Hematopoietic multipotent progenitor cell treated with erythropoietin and hydrocortisone succinate and interleukin-3 and kit ligand, for 4 days (in vitro differentiated cells): ENCODE measurements at places on chromosomes 12 and 14.

DNA sequence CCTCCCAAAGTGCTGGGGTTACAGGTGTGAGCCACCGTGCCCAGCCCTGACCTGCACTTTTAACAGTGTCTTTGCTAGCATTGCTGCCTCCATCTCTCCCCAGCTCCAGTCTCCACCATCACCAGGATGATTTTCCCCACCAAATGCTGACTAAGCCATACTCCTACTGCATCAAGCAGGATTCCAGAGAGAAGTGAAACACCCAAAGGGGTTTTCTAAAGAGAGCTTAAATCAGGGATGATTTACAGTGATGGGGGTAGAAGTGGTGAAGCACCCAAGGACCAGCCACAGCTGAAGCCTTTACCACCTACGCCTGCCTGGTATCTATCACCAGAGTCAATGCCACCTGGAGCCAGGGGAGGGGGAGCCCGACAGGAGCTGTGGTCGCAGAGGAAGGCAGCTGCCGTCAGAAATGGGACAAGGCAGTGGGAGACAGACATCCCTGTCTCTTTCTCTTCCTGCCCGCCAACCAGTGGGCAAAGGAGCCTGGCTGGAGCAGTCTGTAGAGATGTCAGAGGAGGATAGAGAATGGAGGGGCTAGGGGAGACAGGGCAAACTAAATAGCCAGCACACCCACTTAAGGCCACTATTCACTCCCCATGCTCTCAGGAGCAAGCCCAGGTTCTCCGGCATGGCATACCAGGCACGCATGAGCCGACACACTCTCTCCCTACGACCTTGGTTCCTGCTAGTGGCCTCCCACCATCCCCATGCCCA, 22.4 kb upstream of the CD9 start:
- no peak for DNase-seq

- peak; percentile 20 for DNase-seq
Measured at GRCh38 chr14:33449268-33449667, 501.6 kb downstream of the EGLN3 start.

GRCh38 chr12:5965950-5966383, 20.9 kb upstream of the ANO2 start:
- peak; percentile 80 for DNase-seq

DNA sequence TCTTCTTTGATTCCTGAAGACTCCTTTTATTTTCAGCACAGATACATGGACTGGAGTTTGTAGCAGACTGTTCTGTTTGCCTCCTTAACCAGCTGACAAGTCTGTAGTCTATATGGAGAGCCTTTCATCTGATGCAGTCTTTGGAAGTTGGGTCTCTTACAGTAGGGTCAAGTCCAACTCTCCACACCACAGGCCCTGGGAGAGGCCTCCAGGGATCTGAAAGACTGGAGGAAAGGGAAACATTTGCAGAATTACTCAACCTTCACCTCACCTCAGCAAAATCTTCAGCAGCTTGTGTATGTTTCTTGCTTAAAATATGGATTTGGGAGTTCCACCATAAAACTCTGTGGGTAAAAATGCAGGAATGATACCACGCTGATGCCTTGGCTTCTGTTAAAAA, 188.4 kb downstream of the MSRB3 start:
- no peak for DNase-seq

DNA sequence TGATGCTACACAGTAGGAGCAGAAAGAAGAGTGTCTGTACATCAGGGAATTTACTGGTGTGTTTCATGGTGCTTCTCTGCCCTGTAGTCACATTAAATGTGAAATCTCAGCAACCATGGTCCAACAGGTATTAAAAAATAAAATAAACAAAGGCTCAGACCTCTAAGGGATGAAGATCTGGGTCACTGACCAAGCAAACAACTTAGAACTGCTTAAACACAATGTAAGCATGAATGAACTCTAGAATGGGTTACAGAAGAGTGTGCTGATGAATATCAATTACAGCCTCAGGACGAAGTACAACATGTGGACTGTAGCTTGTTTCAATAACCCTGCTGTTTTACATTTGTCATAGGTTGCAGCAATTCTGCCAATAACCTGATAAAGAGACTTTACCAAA, 47.4 kb downstream of the SLC35F4 start:
- no peak for DNase-seq

DNA sequence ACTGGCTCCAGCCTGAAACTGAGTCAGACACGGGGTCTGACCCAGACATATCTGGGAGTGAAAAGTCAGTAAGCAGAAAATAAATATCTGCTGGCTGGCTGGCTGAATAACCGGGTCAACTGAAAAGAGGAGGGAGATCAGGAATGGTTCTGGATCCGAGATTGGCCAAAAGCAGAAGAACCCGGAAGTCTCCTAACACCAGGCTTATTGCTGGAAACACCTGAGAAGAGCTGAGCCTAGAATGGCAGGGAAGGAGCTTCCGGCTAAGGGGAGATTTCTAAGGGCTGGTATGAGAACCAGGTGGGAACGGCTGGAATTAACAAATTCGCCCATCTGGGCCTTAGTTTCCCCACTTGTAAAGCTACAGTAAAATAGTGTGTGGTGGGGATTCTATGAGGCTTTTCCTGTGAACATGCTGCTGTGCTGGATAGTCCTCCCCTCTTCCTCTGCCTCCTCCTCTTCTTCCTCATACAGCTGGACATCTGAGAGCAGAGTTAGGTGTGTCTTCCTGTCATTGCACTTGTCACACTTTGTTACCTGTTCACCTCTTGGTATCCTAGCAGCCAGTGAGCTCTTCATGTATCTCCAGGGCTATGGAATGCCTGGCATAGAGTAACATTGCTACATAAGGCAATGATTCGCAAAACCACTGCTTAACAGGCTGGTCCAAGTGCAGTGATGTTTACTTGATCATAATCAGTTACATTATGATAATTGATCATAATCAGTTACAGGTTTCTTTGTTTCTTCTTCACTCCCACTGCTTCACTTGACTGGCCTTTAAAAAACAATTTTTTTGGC, 2.0 kb upstream of the SHMT2 start:
- DNase-seq: no peak

DNA sequence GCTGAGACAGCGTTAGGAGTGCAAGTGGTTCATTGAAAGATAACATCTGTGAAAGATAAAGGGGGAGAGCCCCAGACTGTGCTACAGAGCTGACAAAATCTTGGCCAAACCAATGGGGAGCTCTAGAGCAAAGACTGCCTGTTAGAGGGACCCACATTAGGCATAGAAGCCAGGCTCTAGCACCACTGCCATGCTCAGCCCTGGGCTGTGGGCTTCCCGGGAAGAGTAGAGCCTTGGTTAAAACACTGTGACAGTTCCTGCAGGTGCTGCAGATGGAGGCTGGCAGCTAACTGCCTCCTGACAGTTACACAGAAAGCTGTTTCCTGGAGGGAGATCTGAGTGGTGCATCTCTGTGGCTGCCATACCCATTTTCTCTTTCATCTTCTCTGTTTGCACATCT, 23.0 kb downstream of the TSHR start:
- DNase-seq: no peak

- DNase-seq: no peak
Measured at GRCh38 chr14:71363946-71364925, 457.0 kb downstream of the PCNX1 start.

- no peak for DNase-seq
Measured at GRCh38 chr12:111160350-111161241, 208.3 kb downstream of the PHETA1 start.

- peak; percentile 54 for DNase-seq
Measured at GRCh38 chr14:74531467-74531866, 37.9 kb downstream of the ISCA2 start.

DNA sequence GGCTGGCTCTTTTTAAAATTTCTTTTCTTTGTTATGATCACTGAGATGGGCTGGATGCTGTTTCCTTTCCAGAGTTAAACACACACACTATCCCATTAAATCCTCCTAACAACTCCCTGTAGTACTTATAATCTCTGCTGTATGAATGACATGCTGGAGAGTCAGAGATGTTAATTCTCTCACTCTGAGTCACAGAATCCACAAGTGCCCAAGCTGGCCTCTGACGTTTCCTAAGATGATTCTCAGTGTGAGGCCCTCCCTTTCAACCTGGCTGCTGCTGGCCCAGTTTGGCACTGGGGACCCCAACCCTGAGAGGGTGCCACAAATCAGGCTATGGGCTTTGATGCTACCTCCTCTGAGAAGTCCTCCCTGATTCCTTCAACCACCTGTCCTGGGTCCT, 5.4 kb downstream of the NOS1 start:
- no peak for DNase-seq

GRCh38 chr12:94258593-94258992, 110.2 kb downstream of the PLXNC1 start:
- DNase-seq: no peak

DNA sequence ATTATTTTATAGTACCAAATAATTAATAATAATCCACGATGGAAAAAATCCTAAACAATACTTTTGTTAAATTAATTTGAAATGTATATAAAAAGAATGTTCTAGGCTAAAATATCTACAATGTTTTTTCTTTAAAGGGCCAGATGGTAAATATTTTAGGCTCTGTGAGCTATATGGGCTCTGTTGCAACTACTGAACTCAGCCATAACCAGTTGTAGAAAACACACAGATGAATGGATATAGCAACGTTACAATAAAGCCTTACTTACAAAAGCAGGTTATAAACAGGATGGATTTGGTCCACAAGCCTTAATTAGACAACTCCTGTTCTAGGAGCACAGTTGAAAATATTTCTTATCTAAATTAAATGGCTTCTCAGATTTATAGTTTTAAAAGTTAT, 245.2 kb downstream of the KCNC2 start:
- no peak for DNase-seq

- DNase-seq: no peak
Measured at GRCh38 chr12:1001507-1001906, 10.5 kb downstream of the ERC1 start.

GRCh38 chr12:62772416-62772955, 162.5 kb downstream of the PPM1H start:
- DNase-seq: peak; percentile 56

- DNase-seq: peak; percentile 42
Measured at GRCh38 chr12:51904951-51905470, 2.3 kb upstream of the ACVRL1 start.

- DNase-seq: no peak
Measured at GRCh38 chr12:21337959-21338744, 3.4 kb upstream of the SLCO1A2 start.

GRCh38 chr14:29773990-29774389, 153.7 kb downstream of the PRKD1 start:
- DNase-seq: no peak

DNA sequence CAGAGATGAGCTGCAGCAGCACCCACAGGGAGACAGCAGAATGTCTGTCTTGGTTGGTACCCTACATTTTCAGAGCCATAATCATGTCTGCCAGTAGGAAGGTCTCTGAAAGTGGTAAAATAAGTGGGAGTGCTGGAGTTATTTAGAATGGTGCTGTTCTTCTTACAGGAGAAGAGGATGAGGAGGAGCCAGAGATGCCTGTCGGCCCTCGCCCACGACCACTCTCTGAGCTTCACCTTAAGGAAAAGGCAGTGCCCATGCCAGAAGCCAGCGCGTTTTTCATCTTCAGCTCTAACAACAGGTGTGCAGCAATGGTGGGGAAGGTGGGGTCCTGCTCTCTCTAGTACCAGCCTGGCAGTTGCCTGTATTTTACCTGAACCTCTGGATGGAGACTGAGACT, 201.7 kb upstream of the FKBP4 start:
- no peak for DNase-seq

- DNase-seq: no peak
Measured at GRCh38 chr14:90274808-90275457, 18.6 kb downstream of the PSMC1 start.

DNA sequence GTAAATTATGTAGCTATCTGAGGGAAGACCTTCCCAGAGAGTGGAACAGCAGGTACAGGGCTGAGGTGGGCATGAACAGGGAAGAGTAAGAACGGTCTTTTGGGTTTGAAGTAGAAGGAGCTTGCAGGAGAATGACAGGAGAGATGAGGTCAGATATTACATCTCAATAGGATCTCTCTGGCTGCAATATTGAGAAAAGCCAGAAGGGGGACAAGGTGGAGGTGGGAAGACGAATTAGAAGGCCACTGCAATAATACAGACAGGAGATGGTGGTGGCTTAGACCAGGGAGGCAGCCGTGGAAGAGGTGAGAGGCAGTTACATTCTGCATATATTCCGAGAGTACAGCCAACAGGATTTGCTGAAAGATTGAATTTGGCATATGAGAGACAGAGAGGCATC, 310.2 kb downstream of the APAF1 start:
- peak; percentile 48 for DNase-seq

- DNase-seq: no peak
Measured at GRCh38 chr12:110563702-110564470, 19.2 kb downstream of the PPTC7 start.

DNA sequence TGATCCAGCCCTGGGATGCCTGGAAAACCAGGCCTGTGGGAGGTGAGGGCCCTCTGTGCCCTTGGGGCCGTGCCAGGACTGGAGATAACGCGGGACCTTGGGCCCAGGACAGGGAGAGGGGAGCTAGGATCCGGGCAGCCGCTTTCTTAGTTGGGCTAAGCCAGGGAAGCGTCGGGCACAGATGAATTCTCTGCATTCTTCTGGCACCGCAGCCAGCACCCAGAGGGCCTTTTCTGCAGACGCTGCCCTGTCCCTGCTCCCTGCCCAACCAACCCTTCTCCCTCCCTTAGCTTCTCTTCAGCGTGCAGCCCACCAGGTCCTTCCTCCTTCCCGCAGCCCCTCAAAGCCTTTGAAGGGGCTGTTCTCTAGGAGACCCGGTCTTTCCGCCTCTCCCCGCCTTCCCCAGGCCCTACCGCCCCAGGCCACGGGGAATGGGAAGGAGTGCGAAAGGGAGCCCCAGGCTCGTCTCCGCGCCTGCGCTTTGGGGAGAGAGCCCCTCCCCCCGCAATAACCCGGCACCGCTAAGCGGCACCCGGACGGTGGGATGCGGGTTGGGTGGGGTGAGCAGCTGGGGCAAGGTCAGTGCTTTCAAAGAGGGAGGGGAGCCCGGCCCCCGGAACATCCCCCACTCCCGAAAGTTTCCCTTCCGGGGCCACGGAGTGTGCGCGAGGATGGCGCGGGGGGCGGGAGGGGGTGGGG, 663 bp downstream of the NCKAP5L start:
- DNase-seq: peak; percentile 76

GRCh38 chr14:104031384-104031783, 54.1 kb upstream of the ASPG start:
- no peak for DNase-seq

- DNase-seq: no peak
Measured at GRCh38 chr14:32047791-32048190, 29.3 kb upstream of the ARHGAP5 start.

- DNase-seq: peak; percentile 40
Measured at GRCh38 chr14:68945585-68946488, 33.3 kb downstream of the ACTN1 start.

DNA sequence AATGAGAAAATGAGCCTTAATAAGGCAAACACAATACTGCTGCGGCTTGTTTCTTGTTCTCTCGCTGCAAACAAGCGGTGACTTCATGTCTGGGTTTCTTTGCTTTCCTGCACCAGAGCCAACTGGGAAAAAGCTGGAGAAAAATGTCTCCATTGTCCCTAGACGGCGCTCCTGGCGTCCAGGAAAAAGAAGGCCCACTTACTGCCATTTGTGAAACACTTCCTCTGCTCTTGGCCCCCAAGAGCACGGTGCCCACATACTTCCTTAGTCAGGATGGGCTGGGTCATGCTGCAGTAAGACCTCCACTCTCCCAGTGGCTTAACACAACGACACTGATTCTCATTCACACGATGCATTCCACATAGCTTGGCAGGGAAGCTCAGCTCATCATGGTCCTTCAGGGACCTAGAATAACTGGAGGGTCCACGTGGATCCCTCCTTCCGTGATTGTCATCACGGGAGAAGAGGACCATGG, 86.0 kb upstream of the BCL11B start:
- DNase-seq: no peak

- DNase-seq: no peak
Measured at GRCh38 chr14:57659052-57659451, 165.4 kb upstream of the CCDC198 start.

- no peak for DNase-seq
Measured at GRCh38 chr12:76713986-76714385, 49.9 kb upstream of the ZDHHC17 start.
